ENCODE measurements at places on chromosomes 7 and 10.

DNA sequence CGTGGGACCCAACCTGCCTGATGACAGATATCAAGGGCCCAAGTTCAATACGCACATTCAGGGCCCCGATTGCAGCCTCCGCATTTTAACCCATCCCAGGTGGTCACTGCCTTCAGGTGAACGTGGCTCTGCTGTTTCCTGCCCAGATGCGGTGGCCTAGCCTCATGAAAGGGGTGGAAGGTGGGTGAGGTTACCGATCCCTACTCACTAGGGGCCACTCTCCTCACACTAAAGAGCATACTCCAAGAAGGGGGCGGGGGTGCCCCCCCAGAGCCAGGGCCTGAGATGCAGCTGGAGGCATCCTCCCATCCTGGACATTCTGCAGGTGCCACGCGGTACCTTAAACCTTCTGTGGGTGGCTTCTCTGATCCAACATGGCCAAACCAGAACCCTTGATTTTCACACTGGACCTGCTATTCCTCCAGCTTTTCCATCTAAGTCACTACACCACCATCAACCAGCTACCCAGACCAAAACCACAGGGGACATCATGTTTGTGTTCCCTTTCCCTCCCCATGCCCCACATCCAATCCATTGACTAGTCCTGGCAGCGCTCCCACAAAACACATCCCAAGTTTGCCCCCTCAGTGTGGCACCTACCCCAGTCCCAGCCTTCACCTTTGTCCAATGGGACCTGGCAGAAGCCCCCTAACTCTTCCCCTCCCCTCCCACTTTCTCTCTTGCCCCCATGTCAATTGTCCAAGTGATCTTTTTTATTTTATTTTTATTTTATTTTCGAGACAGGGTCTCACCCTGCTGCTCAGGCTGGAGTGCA is 30.0 kb downstream of the PRLHR start:
- no peak for DNase-seq

GRCh38 chr10:24344279-24344678 is 135.3 kb downstream of the KIAA1217 start:
- DNase-seq, result no peak

DNA sequence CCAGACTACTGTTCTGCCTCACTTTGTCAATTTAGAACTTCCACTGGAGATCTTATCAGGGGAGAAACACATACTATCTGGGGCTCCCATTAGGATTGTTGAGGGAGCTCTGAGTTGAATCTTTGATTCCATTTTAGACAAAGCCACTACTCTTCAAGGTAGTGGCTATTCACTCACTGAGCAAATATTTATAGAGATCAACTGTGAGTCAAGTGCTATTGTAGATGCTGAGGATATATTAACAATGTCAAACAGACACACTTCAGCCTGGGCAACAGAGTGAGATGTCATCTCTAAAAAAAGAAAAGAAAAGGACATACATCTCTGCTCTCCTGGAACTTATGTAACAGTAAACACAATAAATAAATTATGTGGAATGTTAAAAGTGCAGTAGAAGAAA is 315.3 kb downstream of the PTEN start:
- DNase-seq, result no peak

GRCh38 chr10:69377191-69377590 is 39.5 kb downstream of the TACR2 start:
- DNase-seq, result no peak

GRCh38 chr10:89588671-89589070 is 53.3 kb upstream of the SLC16A12 start:
- no peak for DNase-seq

- no peak for DNase-seq
These were observed 30.2 kb downstream of the COBL start for GRCh38 chr7:51286401-51286800.

DNA sequence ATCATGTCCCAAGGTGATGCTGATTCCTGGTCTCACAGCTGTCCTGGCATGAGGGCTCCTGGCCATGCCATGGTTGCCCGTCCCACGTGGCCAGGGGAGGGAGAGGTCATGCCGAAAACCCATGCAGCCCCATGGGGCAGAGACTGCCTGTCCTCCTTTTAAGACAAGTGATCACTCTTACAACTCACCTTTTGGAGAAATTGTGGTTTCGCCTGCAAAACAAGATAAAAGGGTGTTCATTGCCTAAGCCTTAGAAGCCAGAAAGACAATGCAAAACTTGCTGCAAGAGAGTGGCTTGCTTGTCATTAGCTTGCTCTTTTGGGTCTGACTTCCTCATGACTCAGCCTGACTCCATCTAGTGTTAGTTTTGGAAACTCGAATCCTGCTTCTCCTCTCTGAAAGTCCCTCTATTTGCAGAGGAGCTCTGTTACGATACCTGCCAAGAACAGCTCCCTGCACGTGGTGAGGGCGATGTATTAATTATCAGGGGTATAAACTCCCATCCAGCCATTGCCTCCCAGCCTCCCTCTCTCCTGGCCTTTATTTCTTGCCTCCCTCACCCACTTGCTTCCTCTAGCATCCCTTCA is 26.7 kb downstream of the TMEM273 start:
- DNase-seq, result no peak

GRCh38 chr10:97572214-97572989 is at the start of gene ANKRD2:
Gene ANKRD2, plus strand, starts transcription at chr10:97572779. Its CDS starts 10 bp downstream, at chr10:97572789.
- DNase-seq, result no peak

GRCh38 chr7:37150856-37151255 is 297.8 kb downstream of the ELMO1 start:
- DNase-seq, result no peak

DNA sequence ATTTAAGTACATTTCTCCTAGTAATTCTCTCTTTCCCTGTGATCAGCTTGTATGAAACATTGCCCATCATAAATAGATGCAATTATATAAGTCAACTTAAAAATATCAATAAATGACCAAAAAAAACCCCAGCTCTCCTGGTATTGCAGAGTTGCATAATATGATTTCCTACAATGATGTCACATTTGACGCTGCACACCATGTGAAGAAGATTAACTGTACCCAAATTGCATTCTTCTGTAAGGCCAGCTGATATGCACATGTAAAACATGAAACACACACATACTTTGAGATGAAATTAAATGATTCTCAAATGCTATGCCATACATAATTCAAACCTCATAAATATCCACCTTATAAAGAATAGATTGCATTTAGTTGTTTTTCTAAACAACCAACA is 115.5 kb downstream of the AGMO start:
- DNase-seq, result no peak

DNA sequence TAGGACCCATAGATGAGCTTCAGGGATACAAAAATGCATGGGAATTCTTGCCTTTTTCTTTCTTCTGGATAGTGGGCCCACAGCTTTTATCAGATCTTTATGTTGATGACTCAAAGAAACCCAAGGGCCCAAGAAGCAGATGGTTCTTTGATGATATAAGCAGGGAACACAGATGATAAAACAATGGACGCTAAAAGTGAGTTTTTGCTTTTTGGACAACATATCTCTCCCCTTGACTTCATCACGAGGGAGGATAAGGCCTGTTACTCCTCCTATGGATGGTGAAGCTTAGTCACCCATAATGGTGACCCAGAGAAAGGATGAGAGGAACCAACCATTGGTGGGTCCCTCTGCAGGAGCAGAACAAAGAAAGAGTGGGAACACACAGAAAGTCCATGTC is 6.5 kb upstream of the OGA start:
- no peak for DNase-seq

- no peak for DNase-seq
These were observed 317.8 kb downstream of the SNX13 start for GRCh38 chr7:17622451-17622850.

GRCh38 chr10:34135515-34135914 is 679.6 kb downstream of the PARD3 start:
- DNase-seq, result no peak

DNA sequence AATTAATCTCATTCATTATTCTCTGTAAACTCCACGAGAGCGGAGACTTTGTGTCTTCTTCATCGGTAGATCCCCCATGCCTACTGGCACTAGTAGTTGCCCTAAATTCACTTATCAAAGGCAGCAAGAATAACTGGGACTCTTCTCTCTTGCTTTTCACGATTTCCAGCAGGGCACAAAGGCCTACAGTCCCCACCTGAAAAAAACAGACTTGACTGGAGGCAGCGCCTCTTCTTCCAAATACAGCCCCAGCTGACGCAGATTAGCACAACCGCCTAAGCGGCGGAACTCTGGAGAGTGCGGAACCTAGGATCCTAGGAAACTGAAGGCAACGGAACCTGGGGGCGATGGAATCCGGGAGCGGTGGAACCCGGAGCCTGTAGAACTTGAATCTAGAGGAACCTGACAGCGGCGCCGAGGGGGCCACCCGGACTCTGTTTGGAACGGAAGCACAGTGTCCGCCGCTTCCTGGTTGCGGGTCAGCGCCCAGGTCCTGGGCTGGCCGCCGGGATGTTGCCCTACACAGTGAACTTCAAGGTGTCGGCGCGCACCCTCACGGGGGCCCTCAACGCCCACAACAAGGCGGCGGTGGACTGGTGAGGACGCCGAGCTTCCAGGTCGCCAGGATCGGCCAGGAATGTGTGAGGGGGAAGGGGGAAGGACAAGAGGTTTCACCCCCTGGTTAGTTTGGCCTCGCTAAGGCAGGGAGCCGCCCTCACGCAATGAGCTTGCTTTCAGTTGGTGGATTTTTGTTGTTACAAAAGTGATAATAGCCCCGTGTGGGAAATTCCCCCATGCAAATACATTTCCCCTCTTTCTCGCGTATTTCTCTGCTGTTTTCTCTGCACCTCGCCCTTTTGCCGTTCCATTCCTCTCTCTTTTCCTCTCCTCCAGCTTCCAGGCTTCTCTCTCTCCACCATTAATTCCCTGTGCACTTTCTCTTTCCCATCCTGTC is at the start of gene WDR11:
TSS of gene WDR11 (plus strand) at position 452 of the 955 bp plus-strand sequence. CDS start at position 511, 59 bp downstream.
- peak; percentile 81 for DNase-seq

DNA sequence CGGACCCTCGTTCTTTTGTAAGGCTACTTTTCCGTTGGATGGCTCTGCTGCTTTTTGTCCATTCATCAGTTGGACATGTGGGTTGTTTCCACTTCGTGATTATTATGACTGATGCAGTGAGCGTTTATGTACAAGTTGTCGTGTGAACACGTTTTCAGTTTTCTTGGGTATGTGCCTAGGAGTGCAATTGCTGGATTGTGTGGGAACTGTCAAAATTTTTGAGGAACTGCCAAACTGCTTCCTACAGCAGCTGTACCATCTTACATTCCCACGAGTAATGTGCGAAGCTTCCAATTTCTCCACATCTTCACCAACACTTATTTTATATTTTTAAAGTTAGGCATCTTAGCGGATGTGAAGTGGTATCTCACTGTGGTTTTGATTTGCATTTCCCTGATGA is 10.4 kb downstream of the FKBP6 start:
- DNase-seq, result no peak

DNA sequence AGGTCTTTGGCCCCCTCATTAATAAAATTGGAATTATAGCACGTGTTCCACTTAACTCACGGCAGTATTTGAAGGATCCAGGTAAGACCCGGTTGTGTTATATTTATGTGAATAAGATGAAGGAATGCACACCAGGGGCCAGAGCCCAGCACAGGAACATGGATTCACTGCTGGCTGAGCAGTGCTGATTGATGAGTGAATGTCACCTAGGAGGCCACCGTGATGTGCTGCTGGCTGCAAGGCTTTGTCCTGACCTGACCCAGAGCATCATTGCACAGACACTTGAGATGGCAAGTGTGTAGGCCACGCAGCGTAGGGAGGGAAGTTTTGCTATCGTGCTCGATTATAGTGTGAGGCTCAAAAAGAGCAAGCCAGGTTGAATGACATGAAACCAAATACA is 350.7 kb upstream of the MGMT start:
- no peak for DNase-seq

GRCh38 chr10:47109906-47110305 is 190.1 kb upstream of the GDF10 start:
- DNase-seq, result no peak

GRCh38 chr10:104081998-104082397 is 3.7 kb downstream of the COL17A1 start:
- DNase-seq, result no peak

DNA sequence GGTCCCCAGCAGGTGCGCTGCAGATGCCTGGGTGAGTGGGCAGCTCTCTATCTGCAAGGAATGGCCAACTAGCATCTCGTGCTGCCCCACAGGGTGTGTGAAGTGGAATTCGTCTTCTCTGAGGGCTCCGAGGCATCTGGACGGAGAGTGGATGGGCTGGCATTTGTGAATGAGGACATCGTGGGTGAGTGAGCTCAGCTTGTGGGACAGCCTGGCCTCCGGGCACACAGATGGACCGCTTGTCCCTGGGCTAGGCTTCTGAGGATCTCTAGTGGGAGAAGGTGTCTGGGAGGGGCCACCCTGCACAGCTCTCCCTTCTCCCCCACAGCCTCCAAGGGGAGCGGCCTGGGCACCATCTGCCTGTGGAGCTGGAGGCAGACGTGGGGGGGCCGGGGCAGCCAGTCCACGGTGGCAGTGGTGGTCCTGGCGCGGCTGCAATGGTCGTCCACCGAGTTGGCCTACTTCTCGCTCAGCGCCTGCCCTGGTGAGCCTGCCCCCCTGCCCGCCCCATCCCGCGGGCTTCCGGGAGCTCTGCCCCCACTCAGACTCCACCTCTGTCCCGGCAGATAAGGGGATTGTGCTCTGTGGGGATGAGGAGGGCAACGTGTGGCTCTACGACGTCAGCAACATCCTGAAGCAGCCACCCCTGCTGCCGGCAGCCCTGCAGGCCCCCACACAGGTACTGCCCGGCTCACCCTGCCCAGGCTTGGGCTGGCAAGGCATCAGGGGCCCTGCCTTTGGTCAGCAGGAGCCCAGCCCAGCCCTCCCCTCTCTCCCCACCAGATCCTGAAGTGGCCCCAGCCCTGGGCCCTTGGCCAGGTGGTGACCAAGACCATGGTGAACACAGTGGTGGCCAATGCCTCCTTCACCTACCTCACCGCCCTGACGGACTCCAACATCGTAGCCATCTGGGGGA is 6.3 kb downstream of the POLR2J start:
- peak; percentile 54 for DNase-seq

DNA sequence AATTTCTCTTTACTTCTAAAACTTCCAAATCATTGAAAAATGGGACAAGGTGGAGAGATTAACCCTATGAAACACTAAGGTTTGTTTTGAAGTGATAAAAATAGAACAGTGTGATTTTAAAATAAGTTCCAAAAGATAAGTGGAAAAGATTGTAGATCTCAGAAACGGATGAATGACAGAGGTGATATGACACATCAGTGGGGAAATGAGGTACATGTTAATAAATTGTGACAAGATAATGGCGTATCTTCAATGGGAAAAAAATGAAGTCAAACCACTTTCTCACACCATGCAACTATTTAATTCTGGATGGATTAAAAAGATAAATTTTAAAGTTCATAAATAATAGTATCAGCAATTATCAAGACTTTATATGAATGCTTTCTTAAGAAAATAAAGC is 159.7 kb upstream of the VWC2 start:
- no peak for DNase-seq

- no peak for DNase-seq
These were observed 77.5 kb upstream of the CTTNBP2 start for GRCh38 chr7:117950601-117951260.

DNA sequence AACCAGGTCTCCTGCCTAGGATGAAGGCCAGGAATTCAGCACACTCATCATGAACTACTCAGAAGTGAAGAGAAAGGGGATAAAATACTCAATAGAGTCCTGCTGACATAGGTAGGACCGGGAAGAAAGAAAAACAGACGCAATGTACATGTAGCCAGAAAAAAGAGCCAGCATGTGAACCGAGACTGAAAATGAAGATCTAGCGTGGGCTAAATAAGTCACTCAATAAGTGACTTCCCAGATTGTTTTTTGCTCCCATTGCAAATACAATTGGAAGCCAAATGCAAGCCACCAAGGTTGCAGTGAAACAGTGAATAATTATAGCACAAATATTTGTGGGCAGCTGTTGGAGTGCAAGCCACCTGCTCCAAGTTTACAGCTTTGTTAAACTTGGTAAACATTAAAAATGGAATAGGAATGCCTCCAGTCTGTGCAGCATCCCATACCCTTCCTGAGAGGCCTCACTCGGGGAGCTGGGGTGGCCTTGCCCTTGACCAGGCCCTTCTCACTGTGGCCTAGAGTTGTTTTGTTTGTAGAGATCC is 34.7 kb upstream of the HPS1 start:
- DNase-seq, result no peak

Data from activated naive CD4-positive, alpha-beta T cell treated with anti-CD3 and anti-CD28 coated beads, Interleukin-2, amount 50 U/mL, for 72 hours (primary cell).